ENCODE measurements at places on chromosomes 12 and 14. TPM values are rescaled to one million over a fixed set of nuclear protein-coding genes. Genes with fewer than 3 reads are reported as not detected.

The ZNF705A gene
- not detected for total RNA-seq

The GSG1 gene
- not detected for total RNA-seq

The GPRC5A gene
- total RNA-seq = 1.3 TPM

GRCh38 chr14:56587701-56588100, 8.1 kb downstream of the TMEM260 start:
- H3K27ac ChIP-seq = no peak overlapping the region
- H3K4me1 ChIP-seq = peaks cover 7% of the 10 kb centered on the region
- no peaks in the 10 kb centered on the region for H3K27me3 ChIP-seq
- H3K36me3 ChIP-seq = 0 out of 2 replicates have a peak, but pooled peaks cover 3% of the 10 kb centered on the region
- H3K4me3 ChIP-seq = no peak overlapping the region

DNA sequence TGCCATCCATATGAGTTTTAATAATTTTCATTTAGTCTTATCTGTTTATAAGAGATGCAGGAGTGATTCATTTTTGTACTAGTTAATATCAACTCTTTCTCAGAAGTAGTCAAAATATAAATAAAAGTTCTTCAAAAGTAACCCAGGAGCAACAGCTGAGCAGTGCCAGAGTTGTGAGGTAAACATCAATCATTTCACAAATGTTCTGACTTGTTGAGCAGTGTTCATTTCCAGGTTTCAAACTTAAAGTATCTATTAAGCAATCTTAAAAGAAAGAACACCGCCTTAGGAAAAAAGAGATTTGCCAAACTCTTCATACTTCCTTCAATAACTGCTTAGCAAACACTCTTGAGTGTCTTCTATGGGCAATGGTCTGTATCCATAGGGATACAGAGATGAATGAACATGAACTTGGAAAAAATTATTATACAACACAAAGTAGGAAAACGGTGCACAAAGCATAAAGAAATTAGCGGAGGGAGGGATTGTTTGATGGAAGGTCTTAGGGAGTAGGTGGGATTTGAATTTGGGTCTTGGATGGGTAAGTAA, 41.9 kb upstream of the POC1B start:
- H3K4me1 ChIP-seq = no peaks in the 10 kb centered on the region
- H3K36me3 ChIP-seq = no peaks in the 10 kb centered on the region
- H3K27me3 ChIP-seq = no peaks in the 10 kb centered on the region
- H3K4me3 ChIP-seq = no peak overlapping the region
- no peak for DNase-seq

- H3K27me3 ChIP-seq = no peaks in the 10 kb centered on the region
- no peak overlapping the region for H3K27ac ChIP-seq
- DNase-seq = no peak
- H3K4me1 ChIP-seq = peaks cover 27% of the 10 kb centered on the region
- no peaks in the 10 kb centered on the region for H3K36me3 ChIP-seq
- H3K4me3 ChIP-seq = no peak overlapping the region
Measured at GRCh38 chr12:100789146-100789545, 5.4 kb upstream of the ANO4 start.

Measured in WTC11 (cell line).